ENCODE measurements at places on chromosomes 16 and 17.

GRCh38 chr17:66717641-66718058, 117.3 kb upstream of the CACNG5 start:
- DNase-seq = no peak

GRCh38 chr16:49312389-49312985, 30.8 kb upstream of the CBLN1 start:
- DNase-seq = no peak

DNA sequence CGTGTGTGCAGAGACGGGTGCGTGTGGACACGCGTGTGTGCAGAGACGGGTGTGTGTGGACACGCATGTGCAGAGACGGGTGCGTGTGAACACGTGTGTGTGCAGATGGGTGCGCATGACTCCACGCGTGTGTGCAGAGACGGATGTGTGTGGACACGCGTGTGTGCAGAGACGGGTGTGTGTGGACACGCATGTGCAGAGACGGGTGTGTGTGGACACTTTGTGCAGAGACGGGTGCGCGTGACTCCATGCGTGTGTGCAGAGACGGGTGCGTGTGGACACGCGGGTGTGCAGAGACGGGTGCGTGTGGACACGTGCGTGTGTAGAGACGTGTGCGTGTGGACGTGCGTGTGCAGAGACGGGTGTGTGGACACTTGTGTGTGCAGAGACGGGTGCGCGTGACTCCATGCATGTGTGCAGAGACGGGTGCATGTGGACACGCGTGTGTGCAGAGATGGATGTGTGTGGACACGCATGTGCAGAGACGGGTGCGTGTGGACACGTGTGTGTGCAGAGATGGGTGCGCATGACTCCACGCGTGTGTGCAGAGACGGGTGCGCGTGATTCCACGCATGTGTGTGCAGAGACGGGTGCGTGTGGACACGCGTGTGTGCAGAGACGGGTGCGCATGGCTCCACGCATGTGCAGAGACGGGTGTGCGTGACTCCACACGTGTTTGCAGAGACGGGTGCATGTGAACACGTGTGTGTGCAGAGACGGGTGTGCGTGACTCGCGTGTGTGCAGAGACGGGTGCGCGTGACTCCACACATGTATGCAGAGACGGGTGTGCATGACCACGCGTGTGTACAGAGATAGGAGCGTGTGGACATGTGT, 1.6 kb upstream of the CD7 start:
- no peak for DNase-seq

DNA sequence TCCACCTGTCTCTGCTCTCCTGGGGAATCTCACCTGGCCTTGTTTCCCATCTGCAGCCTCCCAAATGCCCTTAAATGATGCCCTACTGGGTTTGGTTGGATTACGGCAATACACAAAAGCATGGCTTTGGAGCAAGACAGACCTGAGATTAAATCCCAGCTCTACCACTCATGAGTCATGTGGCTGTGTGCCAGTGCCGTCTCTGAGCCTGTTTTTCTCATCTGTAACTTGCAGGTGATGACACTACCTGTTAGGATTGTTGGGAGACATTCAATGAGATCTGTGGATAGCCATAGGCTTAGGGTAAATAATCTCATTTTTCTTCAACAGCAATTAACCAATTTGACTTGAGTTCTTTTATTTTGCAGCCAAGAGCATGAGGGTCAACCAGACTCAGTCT, 240.3 kb downstream of the MAF start:
- DNase-seq = no peak
